ENCODE measurements at places on chromosomes 6 and 20.

- no peak for DNase-seq
Measured at GRCh38 chr6:1860756-1861348, 251.1 kb downstream of the FOXC1 start.

DNA sequence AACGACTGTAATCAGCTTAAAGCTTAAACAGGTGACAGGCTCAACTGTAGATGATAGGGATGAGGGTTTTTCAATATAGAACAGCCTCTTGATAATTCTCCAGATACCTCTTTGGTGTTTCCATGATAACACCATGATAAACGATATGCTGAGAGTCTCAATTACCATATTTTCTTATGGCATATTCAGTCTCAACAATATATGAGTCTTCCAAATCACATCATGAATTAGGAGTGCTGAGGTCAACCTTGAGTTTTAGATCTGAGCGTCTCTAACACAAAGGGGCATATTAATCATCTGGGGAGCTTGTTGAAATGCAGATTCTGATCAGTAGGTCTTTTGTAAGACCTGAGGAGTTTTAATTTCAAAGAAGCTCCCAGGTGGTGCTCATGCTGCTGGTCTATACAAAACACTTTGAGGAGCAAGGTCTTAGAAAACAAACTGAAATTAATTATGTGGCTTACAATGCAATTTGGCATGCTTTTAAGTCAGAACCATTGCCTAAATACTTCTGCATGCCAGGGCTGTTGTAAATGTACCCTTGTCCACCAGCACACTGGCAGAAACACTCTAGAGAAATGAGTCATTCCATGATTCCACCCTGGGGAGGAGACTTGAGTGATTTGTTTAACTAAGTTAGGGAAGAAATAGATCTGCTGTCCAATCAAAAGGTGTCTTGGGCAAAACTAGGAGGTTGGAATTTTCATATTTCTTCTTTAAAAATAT lies 49.6 kb downstream of the PTCHD4 start:
- no peak for DNase-seq

- peak; percentile 20 for DNase-seq
Measured at GRCh38 chr20:41135187-41135887, 2.0 kb upstream of the PLCG1 start.

DNA sequence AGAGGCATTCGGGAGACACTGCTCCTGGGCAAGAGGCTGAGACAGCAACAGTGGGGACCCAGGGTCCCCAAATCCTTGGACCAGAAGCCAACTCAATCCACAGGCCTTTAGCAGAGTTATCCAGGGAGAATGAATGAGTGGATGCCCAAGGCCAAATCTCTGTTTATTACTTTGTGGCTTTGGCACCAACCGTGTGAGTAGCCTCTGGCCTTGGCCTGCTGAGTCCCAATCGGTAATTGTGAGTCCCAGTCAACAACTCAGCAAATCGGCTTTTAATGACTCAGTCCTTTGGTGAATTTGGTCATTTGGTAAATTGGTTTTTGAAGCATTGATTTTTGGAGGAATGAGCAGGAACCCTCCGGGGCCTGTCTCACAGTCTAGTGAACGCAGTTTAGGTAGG lies 29.1 kb upstream of the ECI2 start:
- DNase-seq: no peak

DNA sequence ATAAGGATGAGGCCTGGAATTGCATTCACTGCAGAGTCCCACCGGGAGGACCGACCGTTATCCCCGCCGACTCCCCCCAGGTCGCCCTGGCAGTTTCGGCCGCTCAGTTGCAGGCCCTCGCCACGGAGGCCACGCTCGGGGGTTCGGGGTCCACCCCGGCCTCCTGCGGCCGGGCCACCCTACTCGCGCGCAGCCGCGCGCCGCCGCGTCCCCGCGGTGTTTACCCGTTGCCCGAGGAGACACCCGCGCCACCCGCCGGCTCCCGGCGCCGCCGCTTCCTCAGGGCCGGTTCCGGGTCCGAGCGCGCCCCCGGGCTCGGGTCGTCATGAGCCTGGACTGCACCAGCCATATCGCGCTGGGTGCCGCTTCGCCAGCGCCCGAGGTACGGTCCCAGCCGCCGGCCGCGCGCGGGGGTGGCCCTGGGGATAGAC lies at the start of gene CCDC170:
CCDC170 (plus strand) TSS at position 214 of the 431 bp plus-strand sequence; CDS start at position 326, 112 bp downstream.
- DNase-seq: no peak

- no peak for DNase-seq
Measured at GRCh38 chr6:26544473-26544872, 6.3 kb downstream of the HMGN4 start.

- no peak for DNase-seq
Measured at GRCh38 chr6:170407200-170407599, 100.6 kb downstream of the FAM120B start.

DNA sequence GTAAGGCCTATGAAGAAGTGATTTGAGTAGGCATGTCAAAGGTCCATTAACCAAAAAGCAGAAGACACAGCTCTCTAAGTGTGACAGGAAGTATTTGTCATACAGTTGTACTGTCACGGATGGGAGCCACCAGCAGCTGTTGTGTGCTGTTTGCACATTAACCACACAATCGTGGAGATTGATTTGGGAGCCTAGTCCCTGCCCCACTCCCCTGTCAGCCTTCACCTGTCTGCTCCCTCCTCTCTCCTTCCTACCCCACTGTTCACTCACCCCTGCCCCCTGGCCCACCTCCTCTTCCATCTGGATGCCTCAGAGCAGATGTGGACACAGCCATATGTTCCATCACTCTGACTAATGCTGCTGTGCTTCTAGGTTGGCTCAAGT lies 124.7 kb upstream of the SPACA1 start:
- no peak for DNase-seq

Data from NCI-H1048 (cell line).